ENCODE measurements at places on chromosomes 3 and 15. TPM values are rescaled to one million over a fixed set of nuclear protein-coding genes. Genes with fewer than 3 reads are reported as not detected.

SGO1 gene
- total RNA-seq: 0.83 TPM

HRG gene
- not detected for total RNA-seq

PLAAT1 gene
- not detected for total RNA-seq

STAB1 gene
- 0.59 TPM for total RNA-seq

SEC22C gene
- total RNA-seq: 74.0 TPM

SLITRK3 gene
- total RNA-seq: not detected

EFCC1 gene
- total RNA-seq: not detected

ZNF860 gene
- 0.46 TPM for total RNA-seq

SPESP1 gene
- 9.8 TPM for total RNA-seq

DYNLT2B gene
- 6.9 TPM for total RNA-seq

NEDD4 gene
- total RNA-seq: 20.5 TPM

PLA2G4E gene
- not detected for total RNA-seq

DNAH12 gene
- 0.13 TPM for total RNA-seq

AGBL1 gene
- not detected for total RNA-seq

CLDN16 gene
- total RNA-seq: 0.30 TPM

TCF12 gene
- 67.7 TPM for total RNA-seq

ARMC8 gene
- 48.5 TPM for total RNA-seq

SOX14 gene
- total RNA-seq: not detected

MNS1 gene
- total RNA-seq: 0.30 TPM

SH3GL3 gene
- total RNA-seq: 0.07 TPM

MESP2 gene
- total RNA-seq: 0.66 TPM

RASA2 gene
- 13.5 TPM for total RNA-seq

CHRD gene
- 10.9 TPM for total RNA-seq

IL17RD gene
- 3.4 TPM for total RNA-seq

EXD1 gene
- not detected for total RNA-seq

SPINK8 gene
- total RNA-seq: not detected

STRIT1 gene
- not detected for total RNA-seq

SOX2 gene
- 0.63 TPM for total RNA-seq

KCNMB2 gene
- not detected for total RNA-seq

TRAT1 gene
- total RNA-seq: not detected

SI gene
- total RNA-seq: not detected

ATP13A5 gene
- total RNA-seq: not detected

CP gene
- total RNA-seq: 42.1 TPM

SLC2A2 gene
- not detected for total RNA-seq
